ENCODE measurements at places on chromosomes 4 and X.

DNA sequence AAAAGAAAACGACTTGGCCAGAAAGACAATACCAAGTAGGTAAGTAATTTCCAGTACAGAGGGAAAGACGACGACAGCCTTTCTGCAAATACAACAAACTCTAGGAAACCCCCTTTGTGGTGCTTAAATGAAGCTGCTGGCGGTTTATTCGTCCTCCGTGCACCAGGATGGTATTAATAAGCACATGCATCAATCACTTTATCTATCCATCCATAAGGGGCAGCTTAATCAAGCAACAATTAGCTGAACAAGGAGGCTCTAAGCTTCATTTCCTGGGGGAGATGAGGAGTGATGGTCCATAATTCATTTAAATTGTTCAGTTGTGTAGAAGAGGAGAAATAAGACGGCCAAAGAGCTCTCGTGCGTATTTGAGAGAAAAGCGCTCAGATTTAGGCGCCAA, 26.2 kb downstream of the IRF2 start:
- DNase-seq, result no peak

- no peak for DNase-seq
Measured at GRCh38 chr4:83316459-83317165, 18.0 kb downstream of the HPSE start.

DNA sequence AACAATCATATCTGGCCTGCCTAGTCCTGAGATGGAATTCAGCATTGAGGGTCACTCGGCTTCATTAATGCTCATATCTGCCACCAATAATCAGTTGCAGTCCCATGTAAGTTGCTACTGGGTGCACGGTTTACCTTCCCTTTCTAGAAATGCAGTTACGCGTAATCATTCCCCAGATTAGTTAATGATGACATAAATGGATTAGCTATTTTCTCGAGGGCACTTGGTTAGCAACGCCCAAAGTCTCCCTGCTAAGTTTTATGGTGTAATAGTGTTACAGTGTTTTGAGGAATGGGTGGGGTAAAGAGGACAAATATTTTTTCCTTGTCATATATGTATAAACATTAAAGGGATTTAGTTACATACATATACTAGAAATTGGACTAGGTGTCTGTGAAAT, 118.8 kb downstream of the MID1 start:
- DNase-seq, result no peak

DNA sequence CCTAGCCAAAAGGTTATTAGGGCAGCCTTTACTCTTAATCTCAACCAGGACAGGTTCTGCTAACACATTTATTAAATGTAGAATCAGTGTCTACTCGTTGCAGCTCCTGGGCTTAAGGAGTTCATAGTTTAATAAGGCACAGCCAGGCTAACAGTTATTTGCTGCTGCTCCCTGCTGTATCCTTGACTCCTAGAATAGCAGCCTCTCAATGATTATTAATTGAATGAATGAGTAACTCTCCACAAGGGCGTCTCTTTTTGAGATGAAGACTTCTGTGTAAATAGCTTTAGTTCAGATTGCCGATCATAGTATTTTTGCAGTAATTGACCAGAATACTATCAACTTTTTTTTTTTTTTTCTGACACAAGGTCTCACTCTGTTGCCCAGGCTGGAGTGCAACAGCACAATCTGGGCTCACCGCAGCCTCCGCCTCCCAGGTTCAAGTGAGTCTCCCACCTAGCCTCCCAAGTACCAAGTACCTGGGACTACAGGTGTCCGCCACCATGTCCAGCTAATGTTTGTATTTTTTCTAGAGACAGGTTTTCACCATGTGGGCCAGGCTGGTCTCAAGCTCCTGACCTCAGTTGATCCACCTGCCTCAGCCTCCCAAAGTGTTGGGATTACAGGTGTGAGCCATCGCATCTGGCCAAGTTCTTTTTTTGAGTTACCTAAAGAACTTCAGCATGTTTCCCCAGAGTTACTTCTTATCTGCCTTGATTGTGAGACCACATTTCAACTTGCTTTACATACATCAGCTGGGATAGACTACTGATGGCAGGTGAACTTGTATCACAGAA, 2.9 kb downstream of the UGDH start:
- DNase-seq, result no peak

GRCh38 chr4:176150356-176150682, 45.1 kb downstream of the SPATA4 start:
- DNase-seq, result no peak

DNA sequence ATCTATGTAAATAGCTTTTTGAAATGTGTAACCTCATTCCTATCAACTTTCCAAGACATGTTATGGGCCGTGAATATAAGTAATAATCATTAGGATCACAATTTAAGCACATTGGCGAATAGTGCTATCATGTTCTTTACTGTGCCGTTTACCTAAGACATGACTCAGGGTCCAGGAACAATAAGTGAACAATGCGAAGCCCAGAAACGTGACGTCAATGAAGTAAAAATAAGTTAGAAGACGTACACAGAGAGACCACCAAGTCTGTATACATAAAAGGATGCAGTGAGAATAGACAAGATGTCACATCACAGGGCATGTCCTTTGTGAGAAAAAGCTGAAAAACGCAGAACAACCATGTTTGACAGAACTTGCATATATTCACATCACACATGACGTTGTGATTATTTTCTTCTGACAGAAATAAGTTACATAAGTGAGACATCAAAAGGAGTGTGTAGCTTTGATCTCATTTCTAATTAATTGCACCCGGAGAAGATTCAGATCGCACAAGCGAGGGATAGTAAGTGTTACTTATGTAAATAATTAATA, 49.4 kb upstream of the FAT1 start:
- DNase-seq, result no peak

GRCh38 chr4:99219072-99219471, at the start of gene ADH6:
ADH6 (minus strand) TSS chr4:99219246; CDS start chr4:99219152, 94 bp downstream.
- no peak for DNase-seq

DNA sequence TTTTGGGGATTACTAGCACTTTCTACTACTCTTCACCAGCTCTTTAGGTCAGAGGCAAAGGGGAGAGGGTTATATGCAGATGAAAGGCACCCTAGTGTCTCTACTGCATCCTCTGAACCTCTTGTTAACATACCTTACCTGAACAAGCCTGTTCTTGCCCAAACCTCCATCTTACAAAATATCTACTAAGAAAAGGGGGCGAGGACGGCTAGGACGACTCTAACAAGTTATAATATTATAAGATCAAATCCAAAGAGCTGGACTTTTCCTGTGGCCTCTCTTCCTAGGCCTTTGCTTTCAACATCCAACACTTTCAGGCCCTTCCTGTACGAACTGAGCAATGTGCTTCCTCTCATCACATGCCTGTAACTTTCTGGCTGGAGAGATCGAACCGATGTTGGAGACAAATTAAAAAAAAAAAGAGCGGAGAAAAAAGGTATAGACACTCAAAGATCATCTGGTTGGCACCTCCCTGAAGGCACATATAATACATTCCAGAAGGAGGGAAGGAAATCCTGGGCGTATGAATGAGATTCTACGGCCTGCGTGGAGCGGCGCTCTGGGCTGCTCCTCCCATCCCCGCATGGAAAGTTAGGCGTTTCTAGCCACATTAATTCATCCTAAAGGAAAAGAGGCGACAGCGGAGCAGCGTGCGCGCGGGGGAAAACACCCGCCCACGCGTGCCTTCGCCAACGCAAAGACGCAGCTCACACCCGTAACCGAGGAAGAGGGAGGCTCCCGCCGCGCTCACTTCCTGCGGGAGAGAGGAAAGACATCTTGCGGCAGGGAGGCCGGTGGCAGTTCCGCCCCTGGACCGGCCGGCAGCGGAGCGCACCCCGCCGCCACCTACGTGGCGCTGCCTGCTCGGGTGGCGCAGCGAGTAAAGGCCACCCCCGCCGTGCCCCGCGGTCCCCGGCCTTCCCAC, 808 bp downstream of the PRDM5 start:
- no peak for DNase-seq

GRCh38 chrX:68995386-68995779, 166.6 kb downstream of the EFNB1 start:
- DNase-seq, result no peak

DNA sequence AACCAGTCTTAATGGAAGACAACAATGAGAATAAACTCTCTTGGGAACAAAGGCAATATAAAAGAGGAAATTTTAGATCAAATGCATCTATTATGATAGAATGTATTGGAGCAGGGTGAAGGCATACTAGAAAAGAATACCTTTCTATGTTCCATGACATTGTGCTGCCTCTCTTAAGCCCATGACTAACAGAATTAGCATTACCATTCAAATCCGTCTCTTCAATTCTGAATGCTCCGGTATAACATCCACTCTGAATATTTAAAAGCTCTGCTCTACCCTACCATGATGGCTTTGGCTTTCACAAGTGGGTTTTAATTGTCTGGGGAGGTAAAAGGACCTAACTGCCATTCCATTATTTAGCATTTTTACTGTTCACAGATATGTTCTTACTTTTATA, 1878.4 kb downstream of the ARAP2 start:
- no peak for DNase-seq

DNA sequence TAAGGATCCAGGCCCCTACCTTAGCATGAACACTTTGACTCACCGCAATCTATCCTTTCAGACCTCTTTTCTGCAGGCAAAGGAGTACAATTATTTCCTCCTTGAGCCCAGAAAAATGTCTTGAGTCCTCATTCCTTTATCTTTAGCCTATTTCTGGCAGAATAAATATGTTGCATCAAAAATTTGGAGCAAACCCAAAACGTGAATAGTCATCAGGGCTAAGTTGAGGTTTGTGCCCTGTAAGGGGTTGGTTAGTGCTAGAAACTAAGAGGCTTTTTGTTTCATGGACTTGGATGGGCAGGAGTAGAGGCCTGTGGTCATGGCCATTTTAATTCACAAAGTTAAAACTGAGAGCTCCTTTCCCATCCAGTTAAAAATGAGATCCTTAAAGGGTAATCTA, 460.3 kb downstream of the GBA3 start:
- DNase-seq, result no peak

DNA sequence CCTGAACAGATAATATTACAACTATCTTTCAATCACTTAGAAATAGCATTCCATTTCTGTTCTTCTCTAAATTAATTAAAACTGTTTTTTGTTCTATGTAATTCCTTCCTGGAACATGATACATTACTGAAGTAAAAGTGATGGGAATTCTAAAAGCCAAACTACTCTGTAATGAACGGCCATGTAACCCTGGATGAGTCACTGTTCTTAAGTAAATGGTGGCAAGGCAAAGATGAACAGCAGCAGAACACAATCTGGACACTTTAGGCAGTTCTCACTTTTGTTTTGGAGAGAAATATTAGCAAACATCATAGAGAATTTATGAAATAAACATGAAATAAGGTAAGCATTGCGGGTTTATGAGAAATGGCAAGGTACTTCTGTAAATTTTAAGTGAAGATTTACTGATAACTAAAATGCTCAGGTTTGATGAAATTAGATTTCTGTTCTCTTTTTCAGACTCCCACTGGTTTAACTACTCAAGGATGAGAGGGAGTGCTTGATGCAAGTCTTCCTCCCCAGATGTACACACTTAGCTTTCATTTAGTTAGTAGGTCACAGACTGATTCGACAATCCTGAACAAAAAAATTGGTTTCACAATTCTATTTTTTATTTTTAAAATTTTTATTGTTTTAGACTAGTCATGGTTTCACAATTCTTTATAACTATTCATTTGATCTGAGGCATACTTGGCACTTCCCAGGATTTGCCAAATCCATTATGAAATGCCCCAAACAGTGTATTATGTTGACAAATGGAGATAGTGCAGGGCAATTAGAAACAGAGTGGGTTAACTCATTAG, 964 bp upstream of the GPR82 start:
- no peak for DNase-seq

- DNase-seq, result no peak
Measured at GRCh38 chr4:173009129-173009823, 159.3 kb upstream of the GALNT7 start.

DNA sequence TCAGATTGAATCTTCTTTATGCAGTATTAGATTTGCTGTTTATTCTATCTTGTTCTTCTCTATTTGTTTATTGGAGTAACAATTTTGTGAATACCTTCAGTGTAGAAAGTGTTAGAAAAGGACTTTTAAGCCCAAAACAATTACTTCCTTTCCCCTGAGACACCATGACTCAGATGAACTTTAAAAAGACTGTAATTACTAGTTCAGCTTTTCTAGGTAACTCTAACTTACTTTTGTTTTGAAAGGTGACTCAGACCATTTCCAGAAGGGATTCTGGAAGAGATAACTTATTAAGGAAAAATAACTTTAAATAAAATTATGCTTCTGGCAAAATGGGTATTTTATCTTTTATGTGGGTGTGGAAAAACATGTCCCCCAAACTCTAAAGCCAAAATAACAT, 561.5 kb upstream of the PCDH10 start:
- no peak for DNase-seq

- DNase-seq, result no peak
Measured at GRCh38 chr4:101993002-101993841, 202.7 kb downstream of the BANK1 start.

- no peak for DNase-seq
Measured at GRCh38 chrX:39115166-39115565, 313.9 kb downstream of the MID1IP1 start.

DNA sequence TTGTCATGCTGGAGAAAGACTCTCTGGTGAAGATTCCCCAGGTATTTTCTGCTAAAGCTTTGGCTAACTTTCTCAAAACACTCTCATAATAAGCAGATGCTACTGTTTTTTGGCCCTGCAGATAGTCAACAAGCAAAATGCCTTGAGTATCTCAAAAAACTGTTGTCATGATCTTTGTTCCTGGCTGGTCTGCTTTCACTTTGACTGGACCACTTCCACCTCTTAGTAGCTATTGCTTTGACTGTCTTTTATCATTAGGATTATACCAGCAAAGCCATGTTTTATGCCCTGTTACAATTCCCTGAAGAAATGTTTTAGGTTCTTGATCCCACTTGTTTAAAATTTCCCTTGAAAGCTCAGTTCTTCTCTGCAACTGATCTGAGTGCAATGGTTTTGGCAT, 231.5 kb downstream of the SLC7A11 start:
- DNase-seq, result no peak

DNA sequence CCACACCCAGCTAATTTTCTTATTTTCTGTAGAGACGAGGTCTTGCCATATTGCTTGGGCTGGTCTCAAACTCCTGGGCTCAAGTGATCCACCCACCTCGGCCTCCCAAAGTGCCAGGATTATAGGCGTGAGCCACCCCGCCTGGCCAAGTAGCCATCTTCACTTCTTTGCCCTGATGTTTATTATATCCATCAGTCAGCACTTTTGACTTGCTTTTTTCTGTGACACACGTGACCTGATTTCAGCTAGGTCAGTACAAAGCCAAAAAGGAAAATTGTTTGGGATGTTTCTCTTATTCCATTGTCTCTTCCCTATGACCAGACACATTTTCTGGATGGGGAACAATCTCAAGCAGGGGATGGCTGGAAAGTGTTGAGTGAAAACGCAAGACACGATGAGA, 45.3 kb upstream of the MID1 start:
- DNase-seq, result no peak

DNA sequence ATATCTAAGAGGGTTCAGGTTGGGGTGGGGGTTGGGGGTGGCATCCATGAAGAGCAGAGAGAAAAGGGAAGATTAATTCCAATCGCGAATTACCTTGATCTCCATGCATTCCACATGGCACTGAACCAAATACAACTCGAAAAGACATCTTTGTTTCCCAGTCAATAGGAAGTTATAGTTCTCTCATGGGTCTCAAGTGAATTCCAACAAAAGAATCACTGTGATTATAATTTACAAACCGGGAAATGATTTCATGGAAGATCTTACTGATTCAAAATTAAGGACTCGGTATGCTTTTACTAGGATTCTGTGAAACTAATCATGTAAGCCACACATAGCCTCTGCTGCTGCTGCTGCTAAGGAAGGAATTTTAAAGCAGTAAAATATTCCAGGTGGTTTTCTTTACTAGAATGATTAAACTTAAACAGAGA, 26.6 kb upstream of the AMELX start:
- DNase-seq, result no peak
